Amygdala (tissue), 56 donors: ENCODE measurements at places on chromosomes 3 and 15.

GRCh38 chr15:25848325-25848724 is 14.8 kb downstream of the ATP10A start:
- DNase-seq, result no peak

- no peak for DNase-seq
Observed at GRCh38 chr3:154955907-154956533, 124.1 kb upstream of the MME start.

DNA sequence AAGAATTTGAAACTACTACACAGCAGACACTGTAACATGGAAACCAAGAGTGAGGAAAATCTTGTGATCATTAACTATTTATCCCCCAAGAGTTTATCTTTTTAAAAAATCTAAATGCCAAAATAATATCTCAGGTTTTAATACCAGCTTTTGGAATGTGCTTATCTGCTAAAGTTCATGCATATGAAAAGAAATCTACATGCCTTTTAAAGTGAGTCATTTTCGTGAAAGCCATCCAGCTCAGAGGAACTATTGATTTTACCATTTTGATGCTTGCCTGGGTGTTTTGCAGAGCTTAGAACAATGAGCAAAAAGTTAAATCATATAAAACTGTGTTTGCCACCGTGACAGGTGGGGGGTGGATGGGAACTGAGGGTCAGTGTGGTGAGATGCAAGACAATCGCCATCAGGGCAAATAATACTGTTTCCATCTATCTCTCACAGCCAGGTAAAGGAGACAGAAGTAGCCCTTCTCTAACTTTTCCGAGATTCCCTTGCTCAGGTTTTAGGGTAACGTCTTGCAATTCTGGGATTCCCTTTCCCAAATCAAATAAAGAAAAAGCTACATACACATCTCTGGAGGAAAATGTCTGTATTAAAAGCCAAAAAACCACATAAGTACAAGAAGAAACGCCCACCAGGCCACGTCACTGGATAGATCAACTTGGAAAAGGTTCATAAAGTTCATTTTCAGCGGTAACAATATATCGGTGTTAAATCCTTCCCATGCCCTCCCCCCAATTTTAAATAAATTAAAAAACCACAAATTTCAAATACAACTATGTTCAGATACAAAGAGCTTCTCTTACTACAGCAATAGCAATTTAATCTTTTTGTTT is 2.0 kb downstream of the TMEM158 start:
- DNase-seq, result no peak

DNA sequence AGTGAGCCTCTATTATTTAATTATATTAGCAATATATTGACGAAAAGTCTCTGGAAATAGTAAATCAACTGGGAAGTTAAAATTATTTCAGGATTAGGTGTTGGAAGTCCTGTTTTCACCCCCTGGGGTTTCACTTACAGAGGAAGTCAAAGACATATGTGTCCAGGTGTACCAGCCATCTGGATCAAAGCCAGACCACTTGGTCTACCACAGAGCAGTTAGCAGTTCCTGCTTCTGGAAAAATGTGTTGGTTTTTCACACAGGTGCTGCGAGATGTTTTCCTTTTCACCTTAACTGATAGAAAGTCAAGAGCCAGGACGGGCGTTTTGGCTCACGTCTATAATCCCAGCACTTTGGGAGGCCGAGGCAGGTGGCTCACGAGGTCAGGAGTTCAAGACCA is 13.1 kb downstream of the MME start:
- no peak for DNase-seq
